ENCODE measurements at places on chromosomes 2 and 18.

GRCh38 chr2:181844551-181845290, 46.8 kb upstream of the ITPRID2 start:
- no peak for DNase-seq

DNA sequence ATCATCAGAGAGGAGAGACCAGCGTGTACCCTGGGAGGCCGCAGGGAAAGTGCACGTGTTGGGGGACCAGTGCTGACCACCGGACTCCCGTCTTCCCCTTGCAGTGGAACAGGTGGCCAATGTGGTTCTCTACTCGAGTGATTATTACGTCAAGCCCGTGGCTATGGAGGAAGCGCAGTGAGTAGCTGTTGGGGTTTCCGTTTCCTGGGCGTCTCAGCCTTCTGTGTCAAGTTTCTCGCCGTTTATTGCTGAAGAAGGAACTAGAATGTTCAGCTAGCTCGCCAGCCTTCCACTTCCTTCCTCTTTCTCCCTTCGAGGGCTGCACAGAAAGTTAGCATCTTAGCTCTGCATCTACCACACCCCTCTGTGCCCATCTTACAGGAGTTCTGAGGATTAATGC, 22.8 kb upstream of the DGKD start:
- DNase-seq = no peak

GRCh38 chr2:137957033-137957432, 7.2 kb upstream of the HNMT start:
- DNase-seq = no peak

- no peak for DNase-seq
Measured at GRCh38 chr2:216680951-216681629, 14.3 kb downstream of the IGFBP5 start.

DNA sequence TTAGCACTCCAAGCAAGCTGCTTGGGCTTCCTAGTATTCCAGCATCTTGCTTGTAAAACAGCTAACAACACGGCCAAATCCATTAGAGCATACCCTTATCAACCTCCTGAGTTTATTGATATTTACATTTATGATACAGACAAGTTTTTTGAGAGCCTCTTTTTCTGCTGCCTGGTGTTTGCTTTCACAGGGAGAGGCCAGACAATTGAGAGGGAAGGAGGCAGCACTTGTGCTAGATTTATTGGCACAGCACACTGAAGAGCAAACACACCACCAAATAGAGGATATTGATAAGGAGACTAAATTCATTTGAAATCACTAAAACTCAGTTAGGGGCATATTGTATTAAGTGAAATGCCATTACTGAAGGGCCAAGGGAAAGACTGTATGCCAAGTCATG, 1142.3 kb upstream of the FANCL start:
- DNase-seq = no peak

- DNase-seq = no peak
Measured at GRCh38 chr2:121502781-121503180, 27.9 kb upstream of the RNU4ATAC start.

DNA sequence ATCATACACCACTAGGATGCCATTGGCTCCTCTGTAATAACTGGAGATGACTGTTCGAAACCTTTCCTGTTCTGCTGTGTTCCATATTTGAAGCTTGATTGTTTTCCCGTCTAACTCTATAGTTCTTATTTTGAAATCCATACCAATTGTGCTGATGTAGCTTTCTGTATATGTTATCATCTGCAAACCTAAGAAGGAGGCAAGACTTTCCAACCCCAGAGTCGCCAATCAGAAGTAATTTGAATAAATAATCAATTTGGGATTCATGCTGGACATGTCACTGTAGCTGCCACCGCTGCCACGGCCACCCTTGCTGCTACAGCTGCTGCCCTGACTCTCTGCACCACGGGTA, 20.7 kb downstream of the STAT1 start:
- no peak for DNase-seq

GRCh38 chr18:30675072-30675471, 367.5 kb downstream of the DSC3 start:
- no peak for DNase-seq

DNA sequence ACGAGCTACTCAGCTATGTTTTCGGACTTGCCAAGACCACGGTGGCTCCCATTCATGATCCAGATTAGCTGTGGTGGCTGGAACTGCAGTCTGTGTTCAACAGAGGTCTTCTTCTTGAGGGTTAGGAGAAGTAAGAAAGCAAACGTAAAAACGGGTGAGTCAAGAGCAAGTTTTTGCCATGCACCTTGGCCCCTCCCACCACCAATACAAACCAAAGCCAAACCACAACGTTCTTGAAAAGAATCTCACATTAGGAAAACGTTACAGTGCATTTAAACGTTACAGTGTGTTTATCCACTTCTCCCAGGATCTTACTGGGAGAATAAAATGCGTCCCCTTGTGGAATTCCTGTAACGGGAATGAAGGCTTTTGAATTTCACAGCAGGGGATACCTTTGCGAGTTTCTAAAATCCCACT, 725 bp downstream of the FBXO48 start:
- no peak for DNase-seq

DNA sequence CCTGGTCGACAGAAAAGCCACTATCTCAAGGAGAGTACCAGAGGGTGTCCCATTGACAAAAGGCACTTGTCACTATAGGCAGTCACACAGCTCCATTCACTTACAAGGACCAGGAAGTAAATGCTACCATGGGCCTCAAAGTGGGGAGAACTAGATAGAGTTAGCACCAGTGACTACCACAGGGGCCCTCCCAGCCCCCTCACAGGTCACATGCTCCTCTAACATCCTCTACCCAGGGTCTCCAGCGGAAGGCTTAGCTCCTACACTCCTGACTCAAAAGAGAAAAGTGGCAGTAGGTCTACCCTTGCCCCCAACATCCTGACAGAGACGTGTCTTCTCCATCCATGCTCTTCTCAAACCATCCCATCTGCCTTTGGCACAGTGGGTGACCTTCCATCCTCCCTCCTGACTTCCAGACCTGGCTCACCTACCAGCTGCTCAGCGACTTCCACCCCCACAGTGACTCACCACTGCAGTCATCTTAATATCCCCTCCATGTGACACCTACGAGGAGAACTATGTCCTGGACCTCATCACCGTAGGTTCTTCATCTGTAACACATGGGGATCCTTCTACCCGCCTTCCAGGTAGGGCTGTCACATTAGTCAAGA, 5.6 kb upstream of the DNMT3A start:
- DNase-seq = no peak

GRCh38 chr2:217835931-217836891, 166.6 kb downstream of the TNS1 start:
- DNase-seq = no peak

GRCh38 chr2:12120281-12121150, 374.1 kb downstream of the LPIN1 start:
- DNase-seq = no peak

GRCh38 chr18:78309307-78309706, 670.3 kb upstream of the SALL3 start:
- no peak for DNase-seq

- DNase-seq = no peak
Measured at GRCh38 chr2:46367286-46367685, 70.1 kb downstream of the EPAS1 start.

DNA sequence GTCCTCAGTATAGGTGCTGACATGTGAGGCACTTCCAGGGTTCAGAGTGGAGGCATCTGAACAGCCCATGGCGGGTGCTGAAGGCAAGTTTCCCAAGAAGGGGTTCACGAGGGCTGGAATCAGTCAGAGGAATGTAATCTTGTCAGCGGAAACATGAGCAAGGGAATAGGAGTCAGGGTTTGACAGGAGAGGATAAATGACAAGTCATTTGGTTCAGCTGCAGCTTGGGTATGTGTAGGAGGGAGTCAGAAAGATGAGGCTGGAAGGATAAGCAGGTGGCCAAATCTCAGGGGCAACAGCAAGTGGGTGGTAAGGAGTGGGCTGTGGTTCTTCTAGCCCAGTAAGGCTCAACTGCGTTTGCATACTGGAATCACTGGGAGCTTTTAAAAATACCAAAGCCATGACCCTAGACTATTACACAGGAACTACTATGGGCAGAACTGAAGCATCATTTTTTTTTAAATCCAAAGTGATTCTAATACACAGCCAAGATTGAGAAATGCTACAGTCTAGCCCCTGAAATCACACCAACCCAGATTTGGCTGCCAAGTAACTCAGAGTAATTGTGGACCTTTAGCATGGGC, 41.8 kb upstream of the NAB1 start:
- no peak for DNase-seq

DNA sequence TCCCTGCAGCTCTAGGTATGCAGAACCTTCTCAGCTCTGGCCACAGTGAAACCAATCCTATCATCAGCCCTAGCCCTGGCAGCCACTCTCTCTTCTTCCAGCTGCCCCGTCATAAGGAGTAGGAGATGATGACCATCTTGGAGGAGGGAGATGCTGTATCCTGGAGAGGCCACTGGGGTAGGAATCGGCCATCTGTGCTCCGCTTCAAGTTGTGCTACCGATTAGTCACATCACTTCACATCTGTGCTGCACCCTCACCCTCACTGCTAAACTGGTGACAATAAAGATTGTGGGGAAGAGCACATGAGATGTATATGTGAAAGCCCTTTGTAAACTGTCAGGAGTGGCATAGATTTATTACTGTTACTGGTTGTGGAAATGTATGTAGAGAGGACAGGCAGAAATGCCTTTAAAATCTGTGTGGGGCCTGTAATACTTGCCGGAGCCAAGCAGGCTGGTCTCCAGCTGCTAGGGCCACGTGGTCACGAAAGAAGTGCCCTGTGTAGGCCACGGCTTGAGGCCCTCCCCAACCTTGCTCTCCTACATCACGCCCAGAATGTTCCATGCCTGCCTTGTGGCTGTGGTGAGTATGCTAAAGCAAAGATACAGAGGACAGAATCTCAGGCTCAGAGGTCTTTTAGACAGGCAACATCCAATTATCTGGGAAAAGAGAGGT, 236.8 kb downstream of the CLIP4 start:
- no peak for DNase-seq

GRCh38 chr18:36309436-36310391, 12.2 kb downstream of the FHOD3 start:
- DNase-seq = no peak
